ENCODE measurements at places on chromosomes 1 and 21.

DNA sequence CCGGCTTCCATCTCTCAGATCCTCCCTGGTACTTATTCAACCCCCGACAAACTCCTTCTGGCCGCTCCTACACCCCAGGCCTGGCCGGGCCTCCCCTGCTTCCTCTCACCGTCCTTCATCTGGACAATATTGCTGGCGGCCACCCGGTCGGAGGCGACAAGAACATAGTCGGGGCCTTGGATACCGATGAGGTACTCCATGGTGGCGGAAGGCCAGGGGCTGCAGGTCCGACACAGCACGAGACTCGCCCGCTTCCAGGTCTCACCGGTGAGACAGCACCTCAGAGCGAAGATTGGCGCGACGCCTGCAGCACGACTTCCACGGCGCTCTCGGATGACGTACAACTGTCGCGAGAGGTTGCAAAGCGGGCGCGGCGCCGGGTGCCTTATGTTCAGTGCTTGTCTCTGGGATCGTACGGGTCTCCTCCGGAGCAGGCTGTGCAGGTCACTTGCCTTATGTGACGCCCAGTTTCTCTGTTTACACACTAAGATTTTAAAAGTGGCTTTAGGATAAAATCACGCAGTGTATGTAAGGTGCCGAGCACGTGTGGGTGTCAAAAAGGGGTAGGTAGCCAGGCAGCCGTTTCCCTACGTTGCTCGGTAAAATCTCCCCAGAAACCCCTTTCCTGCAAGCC is at the start of gene PSMB2:
TSS of gene PSMB2 (minus strand) at position 294 of the 634 bp plus-strand sequence. CDS start at position 200, 94 bp downstream.
- peak; percentile 98 for DNase-seq

DNA sequence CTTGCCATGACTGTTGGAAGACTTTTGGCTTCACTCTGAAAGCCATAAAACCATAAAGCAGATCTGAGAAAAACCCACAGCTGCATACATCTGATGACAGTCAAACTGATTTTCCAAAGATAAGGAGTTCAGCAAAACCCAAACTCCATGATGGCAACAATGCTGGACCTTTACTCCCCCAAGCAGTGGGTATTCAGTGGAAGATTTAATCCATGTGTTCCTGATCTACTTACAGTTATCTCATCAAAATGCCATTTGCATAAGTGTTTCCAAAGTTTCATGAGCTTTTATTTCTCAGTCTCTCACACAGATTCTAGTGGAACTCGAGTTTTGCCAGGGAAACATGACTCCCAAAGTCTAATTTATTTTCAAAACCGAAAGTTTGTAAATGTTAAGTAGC is 184.9 kb downstream of the ZC3H11B start:
- DNase-seq, result no peak

DNA sequence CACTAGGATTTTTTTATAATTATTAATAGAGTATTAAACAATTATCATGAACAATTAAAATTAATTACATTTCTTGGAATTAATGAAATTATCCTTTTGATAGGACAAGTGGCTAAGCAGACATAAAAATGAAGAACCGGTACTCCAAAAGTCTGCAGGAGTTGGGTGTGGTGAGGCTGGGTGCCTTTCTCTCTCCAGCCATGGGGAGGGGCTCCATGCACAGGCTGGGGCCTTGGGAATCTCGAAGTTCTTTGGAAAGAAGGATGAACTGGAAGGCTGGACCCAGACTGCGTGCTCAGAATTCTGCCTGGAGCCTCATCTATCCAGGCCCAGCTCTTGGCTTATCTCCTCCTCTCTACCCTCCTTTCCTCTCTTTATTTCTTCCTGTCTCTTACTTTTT is 94.1 kb downstream of the ACTL8 start:
- DNase-seq, result no peak

DNA sequence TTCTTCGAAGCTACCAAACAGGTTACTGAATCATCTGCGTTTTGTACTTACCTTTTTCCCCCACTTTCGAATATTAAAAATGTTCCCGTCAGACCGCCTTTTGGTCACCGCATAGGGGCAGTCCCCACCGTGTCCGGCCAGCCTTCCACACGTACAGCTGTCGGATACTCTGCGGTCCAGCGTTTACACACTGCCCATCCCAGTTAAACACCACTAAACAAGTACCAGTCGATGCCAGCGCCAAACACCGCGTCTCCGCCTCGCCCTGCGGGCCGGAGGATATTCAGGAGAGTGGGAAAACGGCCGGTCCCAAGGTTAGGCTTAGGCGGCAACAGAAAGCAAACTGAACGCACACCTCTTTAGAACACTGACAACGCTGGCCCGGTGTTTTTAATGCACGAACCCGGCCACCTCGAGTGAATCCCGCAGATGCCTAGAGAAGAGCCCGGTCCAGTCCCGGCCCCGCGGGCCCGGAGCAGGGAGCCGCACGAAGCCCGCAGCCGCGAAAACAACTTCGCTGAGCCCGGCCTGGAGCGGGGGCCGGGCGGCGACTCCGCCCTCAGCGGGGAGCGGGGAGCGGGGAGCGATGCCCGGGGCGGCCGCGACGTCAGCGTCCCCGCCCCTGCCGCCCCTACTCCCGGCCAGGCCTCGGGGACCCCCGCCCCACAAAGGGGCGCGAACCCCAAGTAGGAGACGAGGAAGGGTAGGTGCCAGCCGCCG is 730 bp upstream of the PHF13 start:
- peak; percentile 67 for DNase-seq

- DNase-seq, result no peak
Measured at GRCh38 chr1:160267284-160267991, 5.1 kb upstream of the DCAF8 start.

GRCh38 chr1:8396786-8397406 is 79.0 kb downstream of the SLC45A1 start:
- DNase-seq, result no peak

GRCh38 chr21:25790122-25790877 is 55.5 kb downstream of the GABPA start:
- DNase-seq, result no peak

- no peak for DNase-seq
Measured at GRCh38 chr1:245603311-245603865, 448.6 kb downstream of the KIF26B start.

DNA sequence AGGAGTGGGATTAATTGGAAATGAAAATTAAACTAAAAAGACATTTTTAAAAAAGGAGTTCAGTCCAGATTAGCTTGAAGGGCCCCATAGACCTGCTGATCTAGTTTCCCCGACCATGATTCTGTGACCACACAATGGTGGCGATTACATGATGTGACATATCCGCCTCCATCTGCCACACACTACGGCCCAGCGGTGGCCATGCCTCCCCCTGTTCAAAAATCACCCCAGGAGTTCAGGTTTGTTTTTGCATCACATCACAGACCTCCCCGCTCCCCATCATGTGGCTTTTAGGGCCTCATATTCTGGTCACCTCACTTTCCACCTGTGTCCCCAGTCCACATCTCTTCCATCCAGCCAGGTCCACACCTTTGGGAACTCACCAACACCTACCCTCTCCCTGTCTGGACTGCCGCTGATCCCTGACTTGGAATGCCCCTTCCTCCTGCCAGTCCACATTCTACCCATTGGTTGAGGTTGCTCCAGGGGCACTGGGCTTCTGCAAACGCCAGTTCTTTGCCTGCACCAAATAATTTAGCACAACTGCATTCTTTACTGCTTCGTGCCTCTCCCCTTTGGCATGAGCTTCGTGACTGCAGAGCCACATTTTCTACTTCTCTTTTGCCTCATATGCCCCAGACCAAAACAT is 38.9 kb downstream of the CD247 start:
- no peak for DNase-seq

- DNase-seq, result no peak
Measured at GRCh38 chr1:104380003-104380402, 630.3 kb downstream of the AMY1C start.

DNA sequence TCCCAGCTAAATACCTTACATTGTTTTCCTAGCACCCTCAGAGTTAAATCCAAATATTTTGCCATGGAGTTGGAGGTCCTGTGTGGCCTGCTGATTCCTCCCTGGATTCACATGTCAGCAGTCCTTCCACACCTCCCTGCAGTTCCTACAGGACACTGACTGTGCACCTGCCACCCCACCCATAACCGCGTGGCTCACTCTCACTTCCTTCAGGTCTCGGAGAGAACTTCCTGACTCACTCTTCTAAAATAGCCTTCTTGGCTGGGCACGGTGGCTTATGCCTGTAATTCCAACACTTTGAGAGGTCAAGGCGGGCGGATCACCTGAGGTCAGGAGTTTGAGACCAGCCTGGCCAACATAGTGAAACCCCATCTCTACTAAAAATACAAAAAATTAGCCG is 8.4 kb upstream of the CAMTA1 start:
- no peak for DNase-seq

DNA sequence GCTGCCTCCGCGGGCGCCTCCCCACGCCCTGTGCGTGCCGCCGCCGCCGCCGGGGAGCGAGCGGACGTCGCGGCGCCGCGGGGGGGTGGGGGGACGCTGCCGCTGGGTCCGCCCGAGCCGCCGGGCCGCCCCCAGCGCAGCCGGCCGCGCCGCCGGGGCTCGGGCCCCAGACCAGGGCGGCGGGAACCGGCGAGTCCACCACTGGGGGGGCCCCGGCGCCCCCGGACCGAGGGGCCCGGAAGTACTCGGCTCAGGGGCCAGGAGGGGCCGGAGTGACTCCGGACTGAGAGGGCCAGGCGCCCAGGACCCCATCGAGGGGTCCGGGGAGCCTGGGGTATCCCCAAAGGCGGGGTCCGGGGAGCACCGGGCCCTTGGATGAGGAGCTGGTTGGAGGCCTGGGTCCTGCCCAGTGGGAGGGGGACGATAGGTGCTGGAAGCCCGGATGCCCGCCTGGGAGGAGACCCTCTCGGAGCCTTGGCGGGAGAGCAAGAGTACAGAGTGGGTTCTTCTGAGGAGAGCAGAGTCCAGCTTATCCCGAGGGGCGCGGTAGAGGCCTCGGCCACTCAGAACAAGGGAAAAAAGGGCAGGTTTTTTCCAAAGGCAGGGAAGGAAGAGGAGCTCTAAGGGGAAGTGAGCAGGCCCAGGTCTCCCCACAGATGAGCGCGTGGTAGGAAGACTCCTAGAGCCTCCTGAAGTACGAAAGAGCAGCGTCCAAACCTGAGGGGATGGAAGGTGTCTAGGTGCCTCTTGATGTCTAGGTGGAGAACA is 556 bp downstream of the GMEB1 start:
- peak; percentile 74 for DNase-seq

GRCh38 chr21:35652872-35653271 is 407.5 kb downstream of the SETD4 start:
- DNase-seq, result no peak

GRCh38 chr1:101283443-101283842 is 46.6 kb downstream of the S1PR1 start:
- no peak for DNase-seq

- no peak for DNase-seq
Measured at GRCh38 chr1:9426291-9426711, 113.0 kb upstream of the SLC25A33 start.

- DNase-seq, result no peak
Measured at GRCh38 chr1:11013160-11013531, 692 bp downstream of the TARDBP start.

GRCh38 chr1:153728305-153729066 is 636 bp downstream of the INTS3 start:
- DNase-seq, result peak; percentile 57

GRCh38 chr1:9225411-9225785 is 9.2 kb upstream of the H6PD start:
- DNase-seq, result no peak

DNA sequence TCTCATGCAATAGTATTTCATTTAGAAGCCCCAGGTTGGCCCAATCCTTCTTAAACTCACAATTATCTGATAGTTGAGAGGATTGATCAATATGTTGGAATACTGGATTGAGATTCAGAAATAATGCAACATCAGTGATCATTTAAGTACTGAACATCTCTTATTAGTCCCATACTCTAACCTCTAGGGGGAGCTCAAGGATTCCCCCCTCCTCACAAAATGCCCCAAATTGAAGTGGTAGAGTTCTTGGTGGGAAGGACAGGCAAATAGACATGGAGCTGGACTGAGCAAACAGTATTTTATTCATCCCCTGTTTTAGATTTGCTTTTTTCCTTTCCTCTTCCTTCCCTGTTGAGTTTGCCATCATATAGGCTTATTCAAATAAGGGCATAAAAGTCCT is 62.8 kb downstream of the NGF start:
- no peak for DNase-seq
